ENCODE measurements at places on chromosomes 6 and 20.
A peak's percentile ranks its signal among the peaks of the same experiment; 100 is the strongest.

- DNase-seq: no peak
Measured at GRCh38 chr20:24638591-24639548, 169.4 kb downstream of the SYNDIG1 start.

DNA sequence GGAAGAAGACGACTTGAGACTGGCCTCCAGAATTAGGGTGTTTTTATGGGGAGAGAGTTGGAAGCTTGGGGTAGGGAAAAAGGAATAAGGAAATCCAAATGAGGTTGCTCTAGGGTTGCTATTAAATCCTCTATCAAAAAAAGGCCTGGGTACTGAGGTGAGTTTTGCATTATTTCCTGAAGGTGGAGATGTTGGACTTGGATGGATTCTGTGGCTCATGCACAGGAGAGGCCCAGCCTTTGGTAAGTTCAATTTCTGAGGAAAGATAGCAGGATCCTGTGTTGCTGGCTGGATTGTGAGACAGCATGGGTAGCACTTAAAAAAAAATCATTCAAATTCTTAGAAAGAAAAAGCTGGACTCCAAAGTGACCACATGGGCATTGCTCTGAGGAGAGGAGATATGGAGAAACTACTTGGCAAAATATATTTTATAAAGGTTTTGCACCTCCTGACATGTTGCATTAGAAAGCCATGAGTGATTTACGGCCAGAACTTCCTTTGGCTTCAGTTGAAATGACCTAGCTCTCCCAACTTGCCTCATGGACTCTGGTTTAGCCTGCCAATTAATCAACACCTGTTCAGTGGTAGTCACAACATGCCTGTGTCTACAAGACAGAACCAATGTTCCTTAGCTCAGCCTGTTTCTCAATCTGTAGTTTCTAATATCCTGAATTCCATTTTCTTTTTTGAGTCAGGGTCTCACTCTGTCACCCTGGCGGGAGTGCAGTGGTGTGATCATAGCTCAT is 152.1 kb upstream of the RALGAPA2 start:
- no peak for DNase-seq

GRCh38 chr6:76862936-76863335 is 600.4 kb downstream of the HTR1B start:
- DNase-seq: no peak

DNA sequence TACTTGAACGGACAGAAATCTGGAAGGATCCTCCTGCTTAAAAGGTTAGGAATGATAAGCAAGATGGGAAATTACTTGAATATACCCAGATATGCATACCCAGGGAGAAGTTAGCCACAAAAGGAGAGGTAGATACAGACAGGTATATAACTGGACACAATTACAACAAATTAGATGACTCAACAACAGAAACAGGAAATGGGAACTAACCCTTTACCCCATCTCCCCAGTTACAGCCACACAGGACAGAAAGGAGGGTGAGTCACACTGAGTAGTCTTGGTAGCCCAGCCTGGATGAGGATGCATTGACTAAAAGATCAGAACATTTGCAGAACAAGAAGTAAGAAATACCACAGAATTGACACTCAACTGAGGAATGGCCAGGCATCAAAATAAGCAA is 61.2 kb downstream of the C6orf52 start:
- peak; percentile 53 for DNase-seq

DNA sequence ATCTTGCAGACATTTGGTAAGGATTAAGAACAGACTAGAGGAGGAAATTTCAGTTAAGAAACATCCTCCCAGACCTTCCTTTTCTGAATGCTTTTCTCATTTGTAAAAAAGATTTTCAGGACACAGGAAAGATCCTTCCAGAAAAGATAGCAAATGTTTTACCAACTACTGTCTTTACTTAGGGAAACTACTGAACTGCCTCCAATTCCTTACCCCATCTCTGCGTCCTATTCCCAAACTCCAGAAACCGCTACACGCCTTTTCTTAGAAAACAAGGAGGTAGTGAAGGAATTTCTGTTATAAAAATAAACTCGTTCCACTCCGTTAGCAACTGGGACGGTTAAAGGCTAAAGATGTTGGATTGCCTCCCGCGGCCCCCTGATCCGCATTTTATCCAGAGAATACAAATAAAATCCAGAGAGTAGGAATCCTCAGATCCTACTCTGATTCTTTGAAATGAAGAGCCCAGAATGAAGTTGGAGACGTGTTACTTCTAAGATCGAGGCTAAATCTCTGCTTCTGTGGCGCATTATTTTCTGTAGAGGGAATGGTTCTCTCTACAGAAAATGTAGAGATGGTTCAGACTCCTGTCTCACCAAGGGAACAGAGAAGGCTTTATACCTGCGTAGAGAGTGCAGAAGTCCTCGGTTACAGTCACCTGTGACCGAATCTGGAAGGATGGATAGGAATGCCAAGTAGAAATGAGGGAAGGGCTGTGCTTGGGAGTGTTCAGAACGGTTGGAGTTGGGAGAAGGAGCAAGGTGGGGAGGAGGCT is 133.0 kb downstream of the GPX5 start:
- DNase-seq: no peak

DNA sequence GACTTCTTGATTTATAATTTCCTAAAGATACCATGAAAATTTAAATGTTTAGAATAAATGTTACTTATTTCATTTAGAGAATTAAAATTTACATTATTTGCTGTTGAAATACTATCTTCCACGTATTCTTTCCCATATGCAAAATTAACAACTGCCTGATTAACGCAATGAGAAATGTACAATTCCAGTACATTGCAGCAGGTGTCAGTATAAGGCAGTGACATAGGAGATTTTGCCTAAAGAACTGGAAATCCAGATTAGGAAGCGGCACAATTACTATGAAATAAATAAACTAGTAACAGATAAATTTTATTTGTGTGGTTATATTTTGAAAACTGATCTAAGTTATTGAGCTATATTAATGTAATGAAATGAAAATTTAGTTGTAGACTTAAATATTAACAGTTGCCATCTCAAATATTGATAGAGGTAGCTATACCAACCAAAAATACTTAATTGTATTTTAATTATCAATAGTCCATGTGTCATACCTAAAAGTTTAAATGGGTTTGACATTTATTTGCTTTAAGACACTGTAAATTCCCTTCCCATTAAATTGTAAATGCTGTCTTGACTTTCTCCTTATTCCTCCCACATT is 300.2 kb downstream of the UTRN start:
- DNase-seq: no peak

GRCh38 chr6:116248577-116248976 is 5.3 kb downstream of the TSPYL4 start:
- no peak for DNase-seq

- DNase-seq: no peak
Measured at GRCh38 chr6:91534614-91535013, 947.7 kb upstream of the MAP3K7 start.

- peak; percentile 11 for DNase-seq
Measured at GRCh38 chr20:20594171-20594530, 118.3 kb downstream of the RALGAPA2 start.

GRCh38 chr6:39816747-39817146 is 24.6 kb downstream of the DAAM2 start:
- DNase-seq: no peak

- no peak for DNase-seq
Measured at GRCh38 chr6:10769419-10769818, 21.8 kb downstream of the TMEM14B start.

DNA sequence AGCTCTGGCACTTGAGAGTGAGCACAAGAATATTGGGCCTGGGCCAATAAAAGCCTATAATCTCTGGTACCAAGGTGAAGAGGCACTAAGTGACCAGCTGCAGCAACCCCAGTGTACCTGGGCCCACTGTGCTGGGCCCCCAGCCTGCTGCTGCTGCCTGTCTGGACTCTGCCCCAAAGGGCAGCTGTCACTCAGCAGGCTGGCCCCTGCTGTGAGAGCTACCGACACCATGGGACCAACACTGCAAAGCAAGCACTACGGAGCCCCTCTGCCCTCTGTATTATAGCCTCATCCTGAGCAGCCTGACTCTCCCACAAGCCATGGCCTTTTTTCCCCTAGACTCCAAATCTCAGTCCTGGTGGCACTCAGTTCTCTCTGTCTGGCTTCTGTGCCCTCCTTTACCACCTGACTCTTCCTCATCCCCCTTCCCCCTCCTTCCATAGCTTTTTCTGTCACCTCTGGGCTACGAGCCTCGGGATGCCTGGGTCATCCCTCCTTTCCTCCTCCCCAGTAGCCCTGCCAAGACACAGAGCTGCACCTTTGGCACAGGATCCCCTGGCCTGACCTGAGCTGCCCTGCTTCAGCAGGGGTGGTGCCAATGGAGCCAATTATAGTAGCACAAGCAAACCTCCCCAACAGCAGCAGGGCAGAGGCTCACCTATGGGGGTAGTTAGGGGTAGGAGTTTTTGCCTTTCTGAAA is 14.2 kb downstream of the RRP36 start:
- DNase-seq: no peak

GRCh38 chr20:47150403-47151152 is 205.9 kb downstream of the ZMYND8 start:
- peak; percentile 78 for DNase-seq

GRCh38 chr6:162728197-162728596 is 423 bp downstream of the PACRG start:
- DNase-seq: no peak

GRCh38 chr6:132962936-132963868 is 148.8 kb downstream of the RPS12 start:
- peak; percentile 61 for DNase-seq

DNA sequence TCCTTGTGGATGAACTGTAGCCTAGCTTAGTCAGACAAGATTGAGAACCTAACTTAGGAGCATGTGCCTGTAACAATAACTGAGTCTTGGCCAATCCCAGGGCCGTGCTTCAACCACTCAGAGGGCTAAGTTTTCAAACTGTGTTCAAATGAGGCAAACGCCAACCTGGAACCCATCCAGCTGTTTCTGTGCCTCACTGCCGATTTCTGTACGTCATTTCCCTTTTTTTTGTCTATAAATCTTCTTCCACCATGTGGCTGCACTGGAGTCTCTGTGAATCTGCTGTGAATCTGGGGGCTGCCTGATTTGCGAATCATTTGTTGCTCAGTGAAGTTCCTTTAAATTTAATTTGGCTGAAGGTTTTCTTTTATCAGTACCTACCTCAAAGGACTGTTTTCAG is 115.0 kb upstream of the CHD6 start:
- no peak for DNase-seq

DNA sequence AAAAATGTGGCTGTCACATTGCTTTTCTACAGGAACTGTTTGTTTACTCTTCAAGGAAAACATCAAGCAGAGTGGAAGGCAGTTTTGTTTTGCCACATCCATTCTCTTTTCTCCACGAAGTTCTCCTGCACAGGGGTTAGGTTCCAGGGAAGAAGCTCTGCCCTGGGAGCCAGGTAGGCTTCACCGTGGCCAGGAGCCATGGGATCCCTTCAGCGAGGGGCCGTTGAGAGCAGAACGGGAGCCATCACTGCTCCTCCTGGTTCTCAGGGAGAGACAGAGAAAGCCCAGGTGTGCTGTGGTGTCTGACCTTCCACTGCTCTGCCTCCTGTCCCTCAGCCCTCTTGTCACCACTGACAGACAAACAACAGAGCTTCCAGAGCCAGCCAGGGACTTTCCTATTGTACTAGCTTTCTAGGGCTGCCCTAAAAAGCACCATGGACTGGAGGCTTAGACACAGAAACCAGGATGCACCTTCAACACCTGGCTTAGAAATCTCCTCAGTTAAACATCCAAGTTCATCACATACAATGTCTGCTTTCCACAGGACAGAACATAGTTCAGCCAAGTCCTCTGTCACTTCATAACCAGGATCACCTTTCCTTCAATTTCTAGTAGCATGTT is 75.6 kb upstream of the SLC22A23 start:
- no peak for DNase-seq

GRCh38 chr20:14726591-14726990 is 389.2 kb upstream of the FLRT3 start:
- no peak for DNase-seq

DNA sequence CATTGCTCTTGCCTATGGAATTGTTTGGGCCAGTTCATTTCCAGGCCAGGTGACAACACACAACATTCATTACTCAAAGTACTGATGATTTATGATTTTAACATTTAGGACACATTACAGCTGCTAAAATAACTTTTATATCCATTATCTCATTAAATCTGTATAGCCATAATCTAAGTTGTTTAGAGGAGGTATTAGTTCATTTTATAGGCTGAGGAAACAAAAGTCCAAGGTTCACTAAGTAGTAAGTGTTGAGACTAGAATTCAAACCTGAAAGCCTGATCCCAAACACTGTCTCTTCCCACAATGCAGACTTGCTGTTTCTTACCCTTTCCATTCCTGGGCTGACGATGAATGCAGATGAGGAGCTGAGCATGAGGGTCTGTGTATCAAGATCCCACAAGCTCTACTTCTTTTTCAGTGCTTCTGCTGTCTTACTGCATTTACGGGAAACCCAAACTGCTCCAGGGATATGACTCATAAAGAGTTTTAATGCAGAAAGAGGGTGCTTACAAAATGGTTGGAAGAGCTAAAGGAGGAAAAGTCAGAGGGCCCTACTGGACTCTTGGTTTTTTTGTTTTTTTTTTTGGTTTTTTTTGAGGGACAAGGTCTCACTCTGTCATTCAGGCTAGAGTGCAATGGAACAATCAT is 17.9 kb downstream of the TENT5A start:
- DNase-seq: no peak

DNA sequence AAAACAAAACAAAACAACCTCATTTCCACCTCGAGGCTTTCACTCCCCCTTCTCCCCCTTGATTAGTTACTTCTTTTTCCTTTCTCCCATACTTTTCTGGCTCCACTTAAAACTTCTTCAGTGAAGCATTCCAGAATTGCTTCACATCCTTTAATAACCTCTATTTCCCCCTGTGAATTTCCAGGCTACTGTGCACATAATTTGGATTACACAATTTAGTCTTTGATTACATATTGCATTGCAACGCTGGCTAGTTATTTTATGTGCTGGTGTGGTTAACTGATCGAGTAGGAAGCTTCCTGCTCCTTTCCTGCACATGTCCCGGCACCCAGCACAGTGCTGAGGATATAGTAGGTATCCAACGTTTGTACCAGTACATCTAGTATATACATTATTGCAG is 28.1 kb upstream of the EEF1E1 start:
- DNase-seq: no peak

- DNase-seq: no peak
Measured at GRCh38 chr20:29325304-29325640, 1932.2 kb upstream of the DEFB115 start.

DNA sequence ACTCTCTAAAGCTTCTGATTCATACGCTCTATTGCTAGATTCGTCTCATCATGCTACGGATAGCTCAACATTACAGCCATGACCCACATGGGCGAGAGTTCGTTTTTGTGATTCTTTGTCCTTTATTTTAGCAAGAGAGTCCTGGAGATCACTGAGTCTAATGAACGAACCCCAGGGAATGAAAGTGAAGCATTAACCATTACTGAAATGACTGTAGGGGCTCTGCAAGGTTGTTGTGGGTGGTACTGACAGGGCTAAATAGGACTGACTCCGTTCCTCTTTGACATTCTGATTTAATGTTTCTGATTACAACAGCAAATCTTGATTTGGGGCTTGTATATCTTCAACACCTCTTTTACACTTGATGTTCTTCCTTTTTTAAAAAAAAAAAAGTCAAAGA is 13.7 kb upstream of the RTF2 start:
- no peak for DNase-seq

Measured in AG08396 (cell line).